ENCODE measurements at places on chromosomes 6 and 20.

DNA sequence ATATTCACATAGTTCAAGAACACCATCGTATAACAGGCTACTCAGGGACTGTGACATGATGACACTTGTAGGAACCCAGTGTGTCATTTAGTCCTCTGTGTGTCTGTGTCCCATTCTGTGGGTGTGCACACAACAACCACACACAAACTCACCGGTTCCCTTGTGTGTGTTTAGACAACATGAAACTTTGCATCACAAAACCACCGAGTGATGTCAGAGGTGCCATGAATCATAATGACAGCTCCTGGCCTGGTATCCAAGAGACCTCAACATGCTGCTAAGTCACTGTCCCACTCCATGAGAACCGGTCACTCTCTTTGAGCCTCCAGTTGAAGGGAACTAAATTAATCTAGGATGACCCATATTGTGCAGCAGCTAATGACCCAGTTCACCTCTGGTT lies 421.3 kb downstream of the PREX1 start:
- DNase-seq, result no peak

- DNase-seq, result no peak
Measured at GRCh38 chr6:118489990-118490389, 58.1 kb upstream of the PLN start.

GRCh38 chr6:145178391-145178790 lies 556.9 kb downstream of the EPM2A start:
- no peak for DNase-seq

DNA sequence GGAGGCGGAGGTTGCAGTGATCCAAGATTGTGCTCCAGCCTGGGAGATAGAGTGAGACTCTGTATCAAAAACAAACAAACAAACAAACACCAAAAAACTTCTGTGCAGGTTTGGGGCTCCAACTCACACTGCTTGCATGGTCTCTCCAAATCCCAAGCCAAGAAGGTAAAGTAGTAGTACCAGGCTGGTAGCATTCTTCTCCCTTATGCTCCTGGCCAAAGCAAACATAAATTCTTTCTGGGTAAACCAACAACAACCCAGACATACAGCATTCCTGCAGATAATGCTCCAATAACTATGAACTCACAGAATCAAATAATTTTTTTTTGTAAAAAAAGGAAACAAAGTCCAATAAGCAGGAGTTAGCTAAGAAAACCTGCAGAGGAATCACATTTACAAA lies 57.8 kb upstream of the KLHL31 start:
- DNase-seq, result no peak

- peak; percentile 58 for DNase-seq
Measured at GRCh38 chr6:7909323-7910276, 988 bp downstream of the TXNDC5 start.

DNA sequence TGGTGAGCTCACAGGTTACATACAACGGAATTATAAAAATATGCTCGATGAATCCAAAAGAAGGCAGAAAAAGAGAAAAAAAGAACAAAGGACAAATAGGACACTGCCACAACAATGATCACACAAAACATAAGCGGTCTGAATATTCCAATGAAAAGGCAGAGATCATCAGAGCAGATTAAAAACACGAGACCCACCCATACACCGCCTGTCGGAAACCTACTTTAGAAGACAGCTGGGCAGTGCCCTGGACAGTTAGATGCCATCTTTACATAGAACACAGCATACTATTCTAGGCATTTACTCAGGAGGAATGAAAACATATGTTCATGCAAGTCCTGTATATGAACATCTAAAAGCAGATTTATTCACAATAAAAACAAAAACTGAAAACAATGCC lies 204.1 kb downstream of the TTLL2 start:
- DNase-seq, result no peak

DNA sequence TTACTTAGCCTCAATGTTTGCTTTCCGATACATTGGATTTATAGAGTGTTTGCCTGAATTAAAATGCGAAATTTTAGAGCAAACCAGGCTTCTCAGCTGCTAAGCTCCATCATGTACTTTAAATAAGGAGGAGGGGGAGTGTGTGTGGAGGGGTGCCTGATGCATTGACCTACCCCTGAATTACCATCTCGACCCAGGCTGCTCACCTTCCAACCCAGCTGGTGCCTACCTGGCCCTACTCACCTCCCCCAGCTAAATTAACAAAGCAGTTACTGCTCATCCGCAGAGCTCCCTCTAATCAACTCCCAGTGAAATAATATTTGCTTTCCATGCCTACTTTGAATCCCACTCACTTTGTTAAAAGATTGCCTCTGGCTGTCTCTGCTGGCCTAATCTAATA lies 544.5 kb downstream of the MAFB start:
- no peak for DNase-seq

GRCh38 chr6:55445648-55446204 lies 118.5 kb downstream of the GFRAL start:
- peak; percentile 31 for DNase-seq

- DNase-seq, result no peak
Measured at GRCh38 chr6:164826831-164827468, 482.5 kb downstream of the C6orf118 start.

DNA sequence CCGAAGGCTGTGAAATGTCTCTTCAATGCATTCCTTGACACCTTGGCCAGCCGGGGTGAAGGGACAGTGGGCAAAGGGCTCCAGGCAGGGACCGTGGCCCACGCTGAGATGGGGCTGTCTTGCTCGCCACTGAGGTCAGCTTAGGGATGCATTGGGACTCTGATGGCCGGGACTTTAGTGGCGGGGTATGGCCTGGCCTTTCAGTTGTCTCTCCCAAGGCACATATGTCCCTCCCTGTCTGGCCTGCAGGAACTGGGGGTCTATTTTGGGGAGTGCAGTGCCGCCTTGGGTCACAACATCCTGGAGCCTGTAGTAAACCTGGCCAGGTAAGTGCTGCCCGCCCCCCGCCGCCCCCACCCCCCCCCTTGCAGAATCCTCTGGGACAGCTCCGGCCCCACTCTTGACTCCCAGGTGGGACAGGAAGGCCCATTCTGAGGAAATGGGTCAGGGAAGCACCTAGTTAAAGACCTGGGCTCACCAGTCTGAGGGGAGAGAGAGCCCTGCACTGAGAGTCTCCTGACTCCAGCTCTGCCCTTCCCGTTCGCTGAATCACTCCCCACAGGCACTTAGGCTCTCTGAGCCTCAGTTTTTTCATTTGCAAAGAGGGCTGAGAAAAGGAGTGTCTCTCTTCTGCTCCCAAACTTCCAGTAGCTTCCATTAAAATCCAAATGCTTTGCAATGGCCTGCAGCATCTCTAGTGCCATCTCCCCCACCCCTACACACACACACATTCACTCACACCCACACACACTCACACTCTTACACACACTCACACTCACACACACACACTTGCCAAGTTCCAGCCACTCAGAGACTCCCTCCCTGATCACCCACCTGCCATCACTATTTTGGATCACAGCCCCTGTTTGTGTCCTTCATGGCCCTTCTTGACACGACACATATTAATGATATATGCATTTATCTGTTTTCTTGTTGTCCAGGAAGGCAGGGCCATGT lies 33.1 kb downstream of the RAB44 start:
- no peak for DNase-seq

DNA sequence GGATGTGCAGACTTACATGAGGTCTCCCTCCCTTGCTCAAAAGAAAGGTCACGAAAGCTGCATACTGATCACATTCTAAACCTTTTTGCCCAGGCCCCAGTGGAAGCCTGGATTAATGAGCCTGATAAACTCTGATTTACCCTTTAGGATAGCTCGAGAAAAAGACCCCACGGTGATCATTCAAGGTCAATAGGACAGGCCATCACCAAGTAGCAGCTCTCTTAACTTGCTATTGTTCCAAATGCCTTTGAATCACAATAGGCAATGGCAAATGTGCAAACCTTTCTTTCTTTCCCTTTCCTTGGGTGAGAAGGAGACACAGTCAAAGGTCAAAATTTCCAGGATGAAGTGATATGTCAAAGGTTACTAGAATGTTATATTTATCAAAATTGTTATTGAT lies 327.3 kb downstream of the HDGFL1 start:
- DNase-seq, result no peak

DNA sequence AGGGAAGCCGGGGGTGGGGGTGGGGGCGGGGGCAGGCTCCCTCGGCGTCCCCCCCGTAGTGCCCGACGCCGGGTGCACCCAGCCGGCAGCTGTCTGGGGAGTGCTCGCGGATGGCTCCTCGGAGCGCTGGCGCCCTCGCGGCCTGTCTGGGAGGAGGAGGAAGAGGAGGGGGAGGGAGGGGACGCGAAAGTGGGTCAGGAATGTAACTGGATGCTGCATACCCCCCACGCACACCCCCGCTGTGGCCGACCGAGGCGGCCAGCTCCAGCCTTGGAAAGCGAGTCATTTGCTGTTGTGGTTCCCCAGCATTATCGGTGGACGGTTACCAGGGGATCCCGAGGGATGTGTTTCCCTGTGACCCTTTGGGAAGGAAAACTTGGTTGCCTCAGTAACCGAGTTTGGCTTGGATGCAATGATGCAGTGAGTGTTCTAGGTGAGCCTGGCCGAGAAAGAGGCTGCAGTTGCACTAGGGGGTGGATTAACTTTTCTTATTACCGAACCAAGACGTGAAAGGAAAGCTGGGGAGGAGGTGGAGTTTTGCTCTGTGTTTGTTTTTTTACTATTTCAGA lies 55.2 kb upstream of the RREB1 start:
- DNase-seq, result peak; percentile 42

DNA sequence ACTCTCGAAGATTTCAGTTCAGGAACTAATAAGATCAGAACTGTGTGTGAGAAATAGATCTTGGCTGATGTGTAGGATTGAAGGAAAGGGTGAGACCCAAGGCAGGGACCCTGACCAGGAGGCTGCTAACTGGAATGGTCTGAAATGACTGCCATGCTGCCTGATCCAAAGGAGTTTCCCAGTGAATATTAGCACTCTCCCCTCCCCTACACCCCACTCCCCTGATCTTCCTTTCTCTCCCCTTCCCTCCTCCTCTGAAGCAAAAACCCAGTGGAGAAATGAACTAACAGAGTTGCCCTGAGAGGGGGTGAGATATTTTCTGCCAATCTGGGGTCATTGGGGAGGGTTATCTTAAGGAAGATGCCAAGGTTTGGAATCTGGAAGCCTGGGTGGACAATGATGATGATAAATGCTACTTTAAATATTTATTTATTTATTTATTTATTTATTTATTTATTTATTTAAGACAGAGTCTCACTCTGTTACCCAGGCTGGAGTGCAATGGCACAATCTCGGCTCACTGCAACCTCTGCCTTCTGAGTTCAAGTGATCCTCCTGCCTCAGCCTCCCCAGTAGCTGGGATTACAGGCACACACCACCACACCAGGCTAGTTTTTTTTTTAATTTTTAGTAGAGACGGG lies 371.0 kb upstream of the CHD6 start:
- DNase-seq, result no peak

GRCh38 chr6:39700362-39700761 lies 24.8 kb downstream of the KIF6 start:
- DNase-seq, result no peak

DNA sequence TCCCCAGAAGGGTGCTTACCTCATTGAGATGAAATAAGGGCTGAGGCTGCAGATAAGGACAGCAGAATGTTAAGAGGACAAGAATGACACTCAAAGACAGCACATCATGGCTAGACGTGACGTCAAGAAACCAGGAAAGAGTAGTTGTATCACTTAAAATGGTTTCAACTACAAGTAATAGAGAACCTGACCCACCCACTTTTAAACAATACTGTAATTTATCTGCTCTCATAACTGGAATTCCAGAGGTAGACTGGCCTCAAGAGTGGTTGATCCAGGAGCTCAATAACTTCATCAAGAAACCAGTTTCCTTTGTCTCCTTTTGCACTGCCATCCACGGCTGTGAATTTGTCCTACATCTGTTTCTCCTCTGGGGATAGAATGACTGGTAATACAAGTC lies 187.1 kb downstream of the EYA4 start:
- DNase-seq, result no peak

DNA sequence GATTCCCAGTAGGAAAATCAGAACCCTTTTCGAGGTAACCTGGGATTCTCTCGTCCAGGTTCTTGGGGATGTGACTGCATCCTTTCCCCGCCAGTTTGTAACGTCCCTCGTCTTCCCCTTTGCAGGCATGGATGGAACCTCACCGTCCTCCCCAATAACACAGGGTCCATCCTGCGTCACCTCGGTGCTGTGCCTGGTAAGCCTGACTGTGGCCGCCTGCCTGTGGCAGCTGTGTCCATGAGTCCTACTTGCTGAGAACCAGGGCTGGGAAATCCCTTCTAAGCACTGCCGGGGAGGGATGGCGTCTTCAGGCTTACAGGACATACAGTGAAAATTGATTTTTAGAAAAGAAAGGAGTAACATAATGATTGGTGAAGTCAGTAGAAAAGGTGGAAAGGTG lies 155.6 kb downstream of the DTNBP1 start:
- DNase-seq, result no peak

GRCh38 chr6:91447530-91448254 lies 860.8 kb upstream of the MAP3K7 start:
- DNase-seq, result no peak

DNA sequence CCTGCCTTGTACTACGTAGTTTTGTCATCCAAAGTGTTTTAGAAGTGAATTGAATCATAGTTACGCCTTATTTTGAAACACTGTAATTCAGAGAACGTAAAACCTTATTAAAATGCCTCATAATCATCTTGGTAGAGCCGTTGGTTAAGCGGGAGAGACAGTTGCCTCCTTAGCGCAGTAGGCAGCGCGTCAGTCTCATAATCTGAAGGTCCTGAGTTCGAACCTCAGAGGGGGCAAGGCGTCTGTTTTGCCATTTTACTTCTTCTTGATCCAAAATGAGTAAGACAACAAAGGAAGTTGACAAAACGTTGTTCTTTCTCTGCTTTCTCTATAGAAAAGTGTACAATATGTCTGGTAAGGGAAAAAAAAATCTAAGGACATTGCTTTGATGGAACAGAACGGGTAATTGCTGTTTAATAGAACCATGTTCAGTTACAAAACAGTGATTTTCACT lies 20.7 kb upstream of the TRIM27 start:
- peak; percentile 92 for DNase-seq

GRCh38 chr6:140388192-140388802 lies 1013.8 kb upstream of the CITED2 start:
- DNase-seq, result no peak

DNA sequence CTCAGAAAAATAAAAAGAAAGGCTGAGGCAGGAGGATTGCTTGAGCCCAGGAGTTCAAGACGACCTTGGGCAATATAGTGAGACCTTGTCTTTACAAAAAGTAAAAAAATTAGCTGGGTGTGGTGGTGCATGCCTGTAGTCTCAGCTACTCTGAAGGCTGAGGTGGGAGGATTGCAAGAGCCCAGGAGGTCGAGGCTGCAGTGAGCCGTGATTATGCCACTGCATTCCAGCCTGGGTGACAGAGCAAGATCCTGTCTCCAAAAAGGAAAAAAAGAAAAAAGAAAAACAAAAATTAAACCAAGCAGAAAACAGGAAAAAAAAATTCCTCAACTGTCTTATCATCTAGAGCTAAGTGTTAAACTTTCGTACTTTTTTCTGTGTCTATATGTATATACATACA lies 12.4 kb upstream of the SRSF3 start:
- DNase-seq, result no peak
